Hindlimb muscle (tissue), 1 donor: ENCODE measurements at places on chromosomes 1 and 21. TPM values are rescaled to one million over a fixed set of nuclear protein-coding genes. Genes with fewer than 3 reads are reported as not detected.

Gene SYT14
- polyA plus RNA-seq: 1.7 TPM

GRCh38 chr1:95229037-95229436 lies 5.0 kb upstream of the RWDD3 start:
- no peak for DNase-seq

GRCh38 chr1:238060061-238060460 lies 169.3 kb upstream of the ZP4 start:
- no peak for DNase-seq

DNA sequence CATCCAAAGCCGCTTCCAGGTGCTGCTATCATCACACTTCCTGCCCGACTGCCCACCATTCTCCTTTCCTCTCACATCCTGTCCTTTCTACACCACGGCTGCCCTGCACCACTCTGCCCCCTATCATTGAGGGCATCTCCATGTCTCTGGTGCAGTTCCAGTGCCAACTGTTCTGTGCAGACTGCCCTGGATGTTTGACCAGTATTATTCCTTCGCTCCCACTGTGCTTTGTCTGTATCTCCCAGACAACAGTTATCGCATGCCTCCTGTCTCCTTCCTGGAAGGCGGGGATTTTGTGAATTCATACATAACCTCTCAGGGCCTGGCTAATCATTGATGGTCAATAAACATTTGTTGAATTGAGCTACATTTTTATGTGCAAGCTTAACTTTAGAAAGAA lies 63.6 kb upstream of the GNG12 start:
- DNase-seq: no peak

Gene LCE1B
- not detected for polyA plus RNA-seq

DNA sequence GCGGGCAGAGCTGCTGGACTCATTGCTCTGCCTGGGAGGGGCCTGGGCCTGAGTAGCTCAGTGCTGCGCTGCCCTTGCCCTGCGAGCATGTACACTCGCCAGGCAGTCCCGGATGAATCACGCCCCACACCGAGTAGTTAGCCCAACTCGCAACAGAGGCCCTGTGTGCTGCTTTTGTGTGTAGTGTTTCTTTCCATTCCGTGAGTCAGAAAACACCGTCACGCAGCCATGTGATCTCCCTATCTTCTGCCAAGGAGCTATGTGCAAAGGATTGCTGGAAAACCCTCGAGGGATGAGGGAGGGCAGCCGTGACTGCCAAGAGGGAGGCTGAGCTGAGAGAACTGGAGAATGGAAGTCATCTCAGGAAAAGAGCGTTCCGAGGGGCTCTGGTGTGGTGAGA lies 37.3 kb downstream of the NENF start:
- DNase-seq: peak; percentile 87

GRCh38 chr1:212035835-212036605 lies 472 bp downstream of the DTL start:
- DNase-seq: no peak
